AG10803 (cell line): ENCODE measurements at places on chromosomes 4 and X.

DNA sequence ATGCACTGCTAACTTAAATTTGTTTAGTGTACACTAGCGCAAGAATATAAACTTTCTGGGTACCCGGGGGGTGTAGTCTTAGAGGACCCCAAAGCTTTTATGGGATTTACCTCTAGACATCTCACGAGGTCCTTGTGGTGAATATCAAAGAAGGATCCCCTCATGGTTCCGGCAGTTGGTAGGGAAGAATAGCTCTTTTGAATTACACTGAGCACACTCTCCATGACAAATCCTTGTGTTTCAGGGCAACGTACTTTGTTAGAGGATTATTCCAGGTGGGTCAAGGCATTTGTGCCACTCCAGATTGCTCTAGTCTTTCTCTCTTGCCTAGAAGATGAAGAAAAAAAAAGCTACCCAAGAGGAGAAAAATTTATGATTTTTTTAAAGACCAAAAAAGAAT, 387.6 kb downstream of the PDHA2 start:
- DNase-seq: no peak

DNA sequence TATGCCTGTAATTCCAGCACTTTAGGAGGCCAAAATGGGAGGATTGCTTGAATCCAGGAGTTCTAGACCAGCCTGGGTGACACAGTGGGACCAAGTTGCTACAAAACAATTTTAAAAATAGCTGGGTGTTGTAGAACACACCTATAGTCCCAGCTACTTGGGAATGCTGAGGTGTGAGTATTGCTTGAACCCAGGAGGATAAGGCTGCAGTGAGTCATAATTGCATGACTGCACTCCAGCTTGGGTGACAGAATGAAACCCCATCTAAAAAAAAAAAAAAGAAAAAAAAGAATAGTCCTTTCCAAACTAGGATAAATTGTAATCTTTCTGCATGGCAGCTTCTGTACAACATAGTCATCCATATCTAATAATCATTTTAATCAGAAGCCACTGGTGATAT, 270.1 kb upstream of the INTU start:
- DNase-seq: no peak

GRCh38 chrX:39309018-39309635, 507.9 kb downstream of the MID1IP1 start:
- DNase-seq: peak; percentile 3

GRCh38 chr4:48467442-48467841, 15.7 kb upstream of the SLC10A4 start:
- no peak for DNase-seq

DNA sequence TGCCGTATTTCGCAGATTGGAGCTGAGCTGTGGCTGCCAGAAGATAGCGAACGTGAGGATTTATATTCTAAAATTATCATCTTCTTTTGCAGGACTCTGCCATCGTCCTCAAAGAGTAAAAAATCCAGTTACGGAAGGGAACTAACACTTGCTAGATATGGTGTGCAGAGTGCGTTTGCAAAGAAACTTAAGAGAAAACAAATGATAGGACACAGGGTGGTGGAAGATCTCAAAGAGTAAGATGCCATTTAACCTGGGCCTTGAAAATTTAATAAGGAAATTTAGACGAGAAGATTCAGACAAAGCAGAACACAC, 566 bp downstream of the LARP7 start:
- no peak for DNase-seq

DNA sequence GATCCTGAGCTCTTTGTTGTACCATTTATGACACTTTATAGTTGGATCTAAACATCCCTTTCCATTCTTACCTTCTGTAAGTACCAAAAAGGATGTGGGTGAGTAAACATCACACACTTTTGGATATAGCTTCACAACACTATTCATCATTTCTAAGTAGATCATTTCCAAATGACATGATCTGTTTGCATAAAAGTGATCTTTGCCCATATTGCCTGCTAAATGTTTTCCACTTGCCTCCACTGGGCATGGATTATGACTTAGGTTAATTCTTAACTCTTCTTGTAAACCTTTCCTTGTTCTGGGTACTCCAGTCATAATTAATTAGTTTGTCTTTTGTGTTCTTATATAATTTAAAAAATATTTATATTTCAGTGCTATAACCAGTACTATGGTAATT, 244.9 kb upstream of the AGA start:
- no peak for DNase-seq

DNA sequence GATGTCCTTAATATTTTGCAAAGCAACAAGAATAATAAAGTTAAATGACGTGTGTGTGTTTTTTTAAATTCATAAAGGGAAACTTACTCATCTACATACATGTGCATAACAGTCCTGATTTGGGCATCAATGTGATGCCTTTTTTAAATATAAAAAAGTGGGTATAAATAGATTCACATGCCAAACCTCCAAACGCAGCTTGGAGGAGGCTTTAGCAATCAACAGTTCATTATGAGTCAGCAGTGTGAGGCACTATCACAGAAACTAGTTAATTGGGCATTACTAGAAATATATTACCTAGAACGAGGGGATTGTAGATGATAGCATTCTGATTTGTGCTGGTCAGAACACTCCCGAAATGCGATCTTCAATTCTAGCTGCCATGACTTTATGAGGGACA, 115.1 kb downstream of the HS6ST2 start:
- DNase-seq: no peak

- DNase-seq: peak; percentile 14
Observed at GRCh38 chrX:32530802-32531403, 680.4 kb downstream of the DMD start.

GRCh38 chr4:75821216-75821615, 81.0 kb downstream of the PPEF2 start:
- no peak for DNase-seq

GRCh38 chr4:48909697-48910096, 3.1 kb upstream of the OCIAD2 start:
- DNase-seq: peak; percentile 93

DNA sequence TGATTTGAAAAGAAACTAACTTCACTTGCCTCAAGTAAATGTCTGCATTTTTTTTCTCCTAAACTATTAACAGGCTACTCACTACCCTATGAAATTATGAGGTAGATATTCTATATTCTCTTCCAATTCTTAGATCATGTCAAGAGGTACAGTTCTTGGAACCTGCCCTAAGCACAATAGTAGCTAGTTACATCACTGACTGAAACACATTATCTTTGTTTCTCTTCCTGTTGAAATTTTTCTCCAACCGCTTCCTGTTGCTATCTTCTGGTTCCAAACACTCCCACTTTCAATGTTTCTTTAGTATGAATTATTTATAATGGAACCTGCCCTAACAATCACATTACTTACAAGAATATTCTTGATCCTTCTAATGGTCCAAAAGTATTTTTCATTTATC, 5.0 kb upstream of the BANK1 start:
- no peak for DNase-seq

DNA sequence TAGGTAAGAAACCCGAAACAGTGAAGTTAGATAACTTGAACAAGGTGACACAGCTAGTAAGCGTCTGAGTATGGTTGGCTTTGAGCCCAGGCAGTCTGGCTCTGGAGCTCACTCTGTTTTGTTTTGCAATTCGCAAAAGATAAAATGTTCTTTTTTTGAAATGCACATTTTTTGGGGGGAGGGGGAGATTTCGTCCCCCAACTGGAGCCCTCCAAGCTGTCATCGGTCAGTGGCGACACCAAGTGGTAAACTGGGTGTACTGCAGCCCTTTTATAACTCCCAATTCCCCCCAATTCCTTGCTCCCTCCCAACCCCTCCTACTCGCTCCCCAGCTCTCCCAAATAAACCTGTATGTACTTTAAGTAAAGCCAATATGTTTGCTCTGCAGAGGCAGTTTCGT, 2.8 kb upstream of the CLCN5 start:
- peak; percentile 60 for DNase-seq

DNA sequence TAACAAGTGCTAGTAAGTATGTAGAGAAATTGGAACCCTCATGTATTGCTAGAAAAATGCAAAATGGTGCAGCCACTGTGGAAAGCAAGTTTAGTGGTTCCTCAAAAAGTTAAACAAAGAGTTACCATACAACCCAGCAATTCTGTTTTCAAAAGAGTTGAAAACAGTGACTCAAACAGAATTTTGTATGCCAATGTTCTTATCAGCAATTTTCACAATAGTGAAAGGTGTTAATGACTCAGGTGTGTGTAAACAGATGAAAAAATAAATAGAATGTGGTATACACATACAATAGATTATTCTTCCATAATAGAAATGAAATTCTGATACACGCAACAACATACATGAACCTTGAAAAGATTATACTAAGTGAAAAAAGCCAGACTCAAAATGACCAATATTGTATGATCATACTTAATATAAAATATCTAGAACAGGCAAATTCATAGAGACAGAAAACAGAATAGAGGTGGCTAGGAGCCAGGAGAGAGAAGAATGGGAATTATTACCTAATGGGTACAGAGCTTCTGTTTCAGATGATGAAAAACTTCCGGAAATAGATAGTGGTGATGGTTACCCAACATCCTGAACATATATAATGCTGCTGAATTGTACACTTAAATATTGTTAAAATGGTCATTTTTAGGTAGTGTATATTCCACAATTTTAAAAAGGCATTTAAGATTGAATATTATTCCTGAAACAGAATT, 51.6 kb downstream of the WDFY3 start:
- no peak for DNase-seq

GRCh38 chr4:8314691-8315255, 45.2 kb downstream of the HTRA3 start:
- DNase-seq: no peak

DNA sequence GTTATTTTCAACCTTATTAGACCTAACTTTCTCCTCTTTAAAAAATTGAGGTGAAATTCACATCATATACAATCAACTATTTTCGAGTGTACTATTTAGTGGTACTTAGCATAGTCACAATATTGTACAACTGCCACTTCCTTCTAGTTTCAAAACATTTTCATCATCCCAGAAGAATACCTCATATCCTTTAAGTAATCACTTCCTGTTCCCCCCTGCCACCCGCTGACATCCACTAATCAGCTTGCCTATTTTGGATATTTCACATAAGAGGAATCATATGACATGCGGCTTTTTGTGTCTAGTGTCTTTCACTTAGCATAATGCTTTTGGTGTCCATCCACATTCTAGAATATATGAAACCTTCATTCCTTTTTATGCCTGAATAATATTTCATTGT, 10.0 kb upstream of the PPA2 start:
- no peak for DNase-seq

DNA sequence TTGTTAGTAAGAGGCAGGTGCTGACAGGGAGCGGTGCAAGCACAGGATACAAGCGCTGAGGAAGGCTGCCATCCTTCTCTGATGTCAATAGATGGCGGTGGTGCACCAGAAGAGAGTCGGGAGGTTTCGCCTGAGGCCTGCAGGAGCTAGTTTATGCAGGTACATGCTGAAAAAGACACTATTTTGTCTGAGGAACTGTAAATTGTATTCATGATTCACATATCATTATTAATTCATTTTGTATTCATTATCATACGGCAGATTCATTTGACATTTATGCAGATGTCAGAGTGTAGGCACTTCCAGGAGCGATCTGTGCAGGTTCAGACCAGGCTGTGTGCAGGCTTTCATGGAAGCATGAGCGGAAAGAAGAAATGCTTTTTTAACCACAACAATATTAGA, 824.0 kb downstream of the STIM2 start:
- DNase-seq: peak; percentile 21

GRCh38 chrX:69136546-69137331, 28.5 kb downstream of the PJA1 start:
- no peak for DNase-seq

DNA sequence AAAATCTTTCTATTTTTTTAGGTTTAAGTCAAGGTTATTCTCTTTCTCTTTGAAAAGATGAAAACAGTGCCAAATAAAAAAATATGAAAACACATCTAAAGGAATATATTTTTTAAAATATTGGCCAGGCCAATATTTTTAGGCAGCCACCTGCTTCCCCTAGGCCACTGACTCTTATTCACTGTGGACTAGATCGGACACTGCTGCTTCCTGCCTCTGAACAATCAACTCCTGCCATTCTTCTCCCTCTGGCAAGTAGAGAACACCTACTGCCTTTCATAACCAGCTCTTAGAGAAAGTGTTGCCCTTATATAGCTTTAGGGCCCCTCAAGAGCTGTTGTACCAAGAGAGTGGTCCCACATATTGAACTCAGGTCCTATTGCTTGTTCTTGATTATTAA, 529.2 kb downstream of the RAPGEF2 start:
- no peak for DNase-seq

DNA sequence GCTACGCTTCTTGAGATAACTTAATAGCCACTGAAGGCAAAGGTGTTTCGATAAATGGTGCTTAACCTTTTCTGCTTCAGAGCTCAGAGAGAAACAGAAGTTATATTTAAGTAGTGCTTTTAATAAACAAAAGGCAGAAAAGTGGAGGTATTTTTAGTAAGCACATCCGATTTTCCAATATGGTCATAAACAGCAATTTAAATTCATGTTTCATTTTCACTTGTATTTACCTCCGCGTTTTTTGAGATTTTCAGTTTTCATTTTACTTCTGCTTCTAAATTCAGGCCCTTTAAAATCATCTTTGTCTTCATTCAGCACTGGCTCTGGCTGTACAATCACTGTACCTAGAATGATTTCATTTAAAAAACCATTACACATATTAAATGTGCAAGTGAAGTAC, 92.4 kb downstream of the ATRX start:
- no peak for DNase-seq

DNA sequence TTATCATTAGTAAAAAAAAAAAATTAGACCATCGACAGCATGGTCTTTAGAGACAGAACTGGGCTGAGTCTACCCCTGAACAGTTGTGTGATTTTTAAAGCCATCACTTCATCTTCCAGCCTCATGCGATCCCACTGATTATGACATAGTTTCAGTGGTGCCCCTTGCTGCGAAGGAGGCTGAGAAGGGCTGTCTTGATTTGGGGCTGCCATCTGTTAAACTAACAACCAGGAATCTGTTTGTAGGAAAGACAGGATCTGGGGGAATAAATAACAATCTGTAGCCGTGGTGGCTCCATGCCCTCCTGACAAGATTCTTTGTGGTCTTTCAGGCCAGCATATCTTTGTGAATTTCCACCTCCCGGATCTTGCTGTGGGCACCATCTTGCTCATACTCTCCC, 17.1 kb downstream of the SLC34A2 start:
- DNase-seq: no peak

GRCh38 chr4:152045807-152046571, 285.2 kb upstream of the GATB start:
- peak; percentile 20 for DNase-seq

GRCh38 chr4:62917649-62918048, 1491.6 kb downstream of the TECRL start:
- no peak for DNase-seq

DNA sequence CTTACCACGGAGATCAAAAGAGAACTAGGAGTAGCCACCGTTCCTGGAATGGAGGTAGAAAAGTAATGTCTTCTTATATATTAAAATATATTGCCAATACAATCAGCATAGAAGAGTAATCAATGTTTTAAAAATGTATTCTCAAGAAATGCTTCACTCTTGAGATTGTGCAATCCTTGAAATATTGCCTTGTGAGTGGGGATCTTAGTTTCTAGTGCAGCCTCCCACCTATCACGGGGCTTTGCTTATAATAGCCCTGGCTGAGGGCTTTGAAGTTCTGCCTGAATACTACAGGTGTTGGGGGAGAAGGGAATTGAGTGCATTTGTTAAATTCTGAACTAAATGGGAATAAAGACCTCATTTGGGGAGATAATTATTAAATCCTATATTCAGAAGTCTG, 55.5 kb downstream of the VGLL1 start:
- DNase-seq: no peak
